ENCODE measurements at places on chromosomes 3 and 15. TPM values are rescaled to one million over a fixed set of nuclear protein-coding genes. Genes with fewer than 3 reads are reported as not detected.

DNA sequence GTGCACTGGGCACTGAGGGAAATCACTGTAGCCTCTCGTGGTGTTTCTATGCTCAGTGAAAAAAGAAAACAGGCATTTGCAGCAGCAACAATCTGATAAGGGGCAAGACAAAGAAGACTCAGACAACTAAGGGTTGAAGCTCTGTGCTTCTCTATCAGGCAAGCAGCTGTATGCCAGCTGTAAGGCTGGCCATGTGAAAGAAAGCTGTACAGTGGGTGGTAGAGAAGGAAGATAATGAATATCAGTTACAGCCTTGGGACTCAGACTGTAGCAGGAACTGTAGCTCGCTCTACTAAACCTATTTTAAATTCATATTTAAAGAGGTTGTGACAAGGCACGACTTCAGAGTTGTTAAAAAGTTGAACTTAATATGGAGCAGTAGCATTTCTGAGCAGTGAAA is 76.3 kb downstream of the VGLL3 start:
- no peaks in the 10 kb centered on the region for H3K4me1 ChIP-seq
- no peak overlapping the region for H3K27ac ChIP-seq
- H3K27me3 ChIP-seq = no peaks in the 10 kb centered on the region
- DNase-seq = no peak
- no peaks in the 10 kb centered on the region for H3K36me3 ChIP-seq

The EFHB gene
- not detected for polyA plus RNA-seq

GRCh38 chr3:15500107-15500724 is 21.3 kb downstream of the COLQ start:
- no peaks in the 10 kb centered on the region for H3K36me3 ChIP-seq
- no peak overlapping the region for H3K4me3 ChIP-seq
- H3K27me3 ChIP-seq = no peaks in the 10 kb centered on the region
- peaks cover 13% of the 10 kb centered on the region for H3K4me1 ChIP-seq
- DNase-seq = no peak

GRCh38 chr3:122281891-122282290 is 43.2 kb upstream of the CSTA start:
- DNase-seq = no peak
- no peaks in the 10 kb centered on the region for H3K36me3 ChIP-seq
- no peak overlapping the region for H3K4me3 ChIP-seq
- H3K27ac ChIP-seq = no peak overlapping the region
- H3K27me3 ChIP-seq = no peaks in the 10 kb centered on the region
- no peaks in the 10 kb centered on the region for H3K4me1 ChIP-seq

DNA sequence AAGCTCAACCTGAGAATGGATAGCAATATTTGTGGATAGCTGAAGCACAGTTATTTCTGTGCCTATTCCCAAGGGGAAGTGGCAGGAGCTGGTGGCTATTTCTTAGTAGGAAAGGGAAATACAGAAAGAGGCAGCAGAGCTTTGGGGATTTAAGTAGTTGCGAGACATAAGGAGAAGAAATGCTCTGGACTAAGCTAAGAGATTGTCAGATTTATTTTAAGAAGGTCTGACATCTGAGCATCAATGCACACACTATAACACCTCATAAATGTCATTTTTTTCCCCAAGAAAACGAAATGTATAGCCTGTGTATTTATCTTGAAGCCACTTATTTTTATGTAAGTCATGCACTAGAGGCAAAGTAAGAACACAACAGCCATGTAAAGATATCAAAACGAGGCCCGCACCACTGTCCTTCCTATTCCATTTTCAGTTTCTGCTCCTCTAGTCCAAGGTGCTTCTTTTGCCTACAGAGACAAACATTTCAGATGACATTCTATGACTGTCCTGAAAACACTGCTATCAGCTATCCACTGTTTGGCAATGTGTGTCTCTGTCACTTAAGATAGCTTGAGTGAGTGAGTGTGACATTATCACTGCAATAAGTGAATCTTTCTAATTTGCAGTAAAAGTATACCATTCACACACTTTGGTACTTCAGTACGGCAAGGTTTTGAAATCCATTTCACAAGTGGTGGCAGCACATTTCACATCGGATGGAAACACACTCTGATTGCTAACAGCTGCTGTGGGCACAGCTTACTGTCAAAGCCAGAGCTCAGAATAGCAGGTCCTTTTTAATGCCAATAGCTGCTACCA is 62.7 kb upstream of the ICE2 start:
- peak overlapping the region; percentile 58 for H3K27ac ChIP-seq
- H3K36me3 ChIP-seq = no peaks in the 10 kb centered on the region
- peaks cover 100% of the 10 kb centered on the region for H3K4me1 ChIP-seq
- H3K27me3 ChIP-seq = no peaks in the 10 kb centered on the region

- H3K27ac ChIP-seq = no peak overlapping the region
- H3K36me3 ChIP-seq = no peaks in the 10 kb centered on the region
- no peak overlapping the region for H3K4me3 ChIP-seq
- no peaks in the 10 kb centered on the region for H3K27me3 ChIP-seq
- no peaks in the 10 kb centered on the region for H3K4me1 ChIP-seq
Observed at GRCh38 chr3:35773417-35773816, 134.1 kb downstream of the ARPP21 start.

DNA sequence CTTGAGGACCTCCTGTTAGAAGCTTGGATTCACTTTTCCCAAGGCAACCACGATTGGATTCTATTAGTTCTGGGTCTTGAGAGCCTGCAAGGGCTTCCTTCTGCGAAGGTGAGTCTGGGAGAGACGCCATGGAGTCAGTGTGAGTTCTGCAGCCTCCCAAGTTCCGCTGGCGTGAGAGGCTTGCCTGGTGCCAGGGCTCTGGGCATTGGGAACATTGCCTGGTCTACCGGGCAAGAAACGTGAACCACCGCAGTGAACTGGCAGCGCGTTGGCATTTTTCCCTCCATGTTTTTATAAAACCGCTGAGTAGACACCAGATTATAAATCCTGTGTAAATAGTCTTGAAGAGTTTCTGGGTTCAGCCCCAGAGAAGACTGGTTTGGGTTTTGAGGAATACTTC is 160.9 kb downstream of the IGF1R start:
- no peaks in the 10 kb centered on the region for H3K27me3 ChIP-seq
- H3K4me1 ChIP-seq = no peaks in the 10 kb centered on the region
- no peak overlapping the region for H3K4me3 ChIP-seq
- H3K36me3 ChIP-seq = no peaks in the 10 kb centered on the region

GRCh38 chr15:64092864-64093626 is 593 bp downstream of the CIAO2A start:
- no peaks in the 10 kb centered on the region for H3K27me3 ChIP-seq
- peak; percentile 11 for DNase-seq
- peak overlapping the region; percentile 87 for H3K4me3 ChIP-seq

DNA sequence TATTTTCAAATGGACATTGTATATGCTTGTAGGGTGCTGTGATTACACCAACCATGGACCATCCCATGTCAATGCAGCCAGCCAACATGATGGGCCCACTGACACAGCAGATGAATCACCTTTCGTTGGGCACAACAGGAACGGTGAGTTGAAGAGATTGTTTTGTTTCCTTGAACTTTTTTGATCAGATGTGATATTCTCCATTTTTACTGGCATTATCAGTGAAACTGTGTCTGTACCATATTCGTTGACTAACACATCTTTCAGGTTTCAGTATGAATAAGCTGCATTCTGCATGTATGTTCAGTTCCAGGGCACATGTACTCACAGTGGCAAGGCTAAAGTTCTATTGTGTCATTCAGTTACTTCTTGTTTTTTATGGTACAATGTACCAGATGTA is 655.2 kb downstream of the RBMS3 start:
- no peaks in the 10 kb centered on the region for H3K36me3 ChIP-seq
- no peak overlapping the region for H3K27ac ChIP-seq
- no peak for DNase-seq
- no peaks in the 10 kb centered on the region for H3K4me1 ChIP-seq
- no peaks in the 10 kb centered on the region for H3K27me3 ChIP-seq

DNA sequence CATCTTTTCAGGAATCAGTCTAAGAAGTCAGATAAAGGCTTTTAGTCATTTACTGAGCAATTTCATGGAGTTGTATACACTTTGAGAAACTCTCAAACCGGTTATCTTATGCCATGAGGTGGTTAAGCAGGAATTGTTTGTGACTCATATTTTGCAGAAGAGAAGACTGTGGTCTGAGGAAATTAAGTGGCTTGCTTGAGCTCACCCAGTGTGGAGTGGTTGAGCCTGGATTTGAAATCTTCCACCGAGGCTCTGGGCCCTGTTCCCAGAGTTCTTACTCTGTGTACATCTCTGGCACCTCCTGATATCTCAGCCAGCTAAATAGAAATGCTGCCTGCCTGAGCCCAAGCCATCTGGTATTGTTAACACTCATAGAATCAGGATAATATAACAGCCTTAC is 37.8 kb upstream of the BCL6 start:
- H3K36me3 ChIP-seq = no peaks in the 10 kb centered on the region
- H3K4me3 ChIP-seq = no peak overlapping the region
- H3K4me1 ChIP-seq = peaks cover 5% of the 10 kb centered on the region
- no peaks in the 10 kb centered on the region for H3K27me3 ChIP-seq
- no peak overlapping the region for H3K27ac ChIP-seq
- no peak for DNase-seq

GRCh38 chr3:191388823-191389222 is 58.5 kb upstream of the UTS2B start:
- H3K27ac ChIP-seq = no peak overlapping the region
- no peak overlapping the region for H3K4me3 ChIP-seq
- DNase-seq = no peak
- no peaks in the 10 kb centered on the region for H3K4me1 ChIP-seq

DNA sequence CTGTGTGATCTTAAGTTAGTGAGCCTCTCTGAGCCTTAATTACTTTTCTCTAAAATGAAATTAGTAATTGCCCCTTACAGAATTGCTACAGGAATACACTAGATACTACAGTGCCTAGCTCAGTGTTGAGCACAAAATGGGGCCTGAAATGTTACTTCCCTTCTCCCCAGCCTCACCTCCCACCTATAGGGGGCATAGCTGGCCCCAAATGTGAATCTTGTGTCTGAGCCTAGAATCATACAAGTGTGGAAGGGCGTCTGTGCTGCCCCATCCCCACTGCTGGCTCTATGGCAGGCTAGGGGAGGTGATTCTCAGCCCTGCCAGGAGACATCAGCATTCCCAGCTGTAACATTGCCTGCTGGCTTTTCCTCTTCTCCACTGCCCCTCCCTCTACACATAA is 42.7 kb downstream of the IFT122 start:
- peaks cover 4% of the 10 kb centered on the region for H3K36me3 ChIP-seq
- no peak overlapping the region for H3K4me3 ChIP-seq
- peak overlapping the region; percentile 54 for H3K27ac ChIP-seq
- no peaks in the 10 kb centered on the region for H3K27me3 ChIP-seq

The MEIS2 gene
- polyA plus RNA-seq = not detected

- no peak for DNase-seq
- no peaks in the 10 kb centered on the region for H3K4me1 ChIP-seq
- H3K36me3 ChIP-seq = no peaks in the 10 kb centered on the region
- no peak overlapping the region for H3K4me3 ChIP-seq
- no peaks in the 10 kb centered on the region for H3K27me3 ChIP-seq
Observed at GRCh38 chr15:76962337-76963013, 30.9 kb downstream of the RCN2 start.

GRCh38 chr3:156948402-156949210 is 122.5 kb downstream of the LEKR1 start:
- no peak for DNase-seq
- H3K4me3 ChIP-seq = no peak overlapping the region
- H3K36me3 ChIP-seq = no peaks in the 10 kb centered on the region
- no peaks in the 10 kb centered on the region for H3K4me1 ChIP-seq
- H3K27ac ChIP-seq = no peak overlapping the region

DNA sequence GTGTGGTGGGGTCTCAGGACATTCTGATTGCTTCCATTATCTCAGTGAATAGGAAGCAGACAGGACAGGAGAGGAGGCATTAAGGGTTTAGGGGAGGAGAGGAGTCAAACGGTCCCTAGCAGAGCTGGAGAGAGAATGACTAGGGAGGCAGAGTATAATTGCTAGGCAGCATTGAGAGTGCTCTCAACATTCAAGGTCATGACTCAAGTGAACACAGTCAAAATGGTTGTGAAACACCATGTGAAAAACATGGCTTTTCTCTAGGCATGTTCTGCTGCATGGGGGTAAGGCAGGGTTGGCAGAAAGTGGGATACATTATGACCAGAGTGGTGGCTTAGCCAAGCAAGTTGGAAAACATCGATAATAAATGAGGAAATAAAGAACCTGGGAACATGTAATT is 19.5 kb upstream of the HRH1 start:
- DNase-seq = no peak
- H3K27me3 ChIP-seq = no peaks in the 10 kb centered on the region
- H3K36me3 ChIP-seq = no peaks in the 10 kb centered on the region
- H3K4me3 ChIP-seq = no peak overlapping the region
- no peaks in the 10 kb centered on the region for H3K4me1 ChIP-seq
- no peak overlapping the region for H3K27ac ChIP-seq

The NR1I2 gene
- 0.46 TPM for polyA plus RNA-seq

- H3K4me1 ChIP-seq = no peaks in the 10 kb centered on the region
- H3K36me3 ChIP-seq = no peaks in the 10 kb centered on the region
- H3K27me3 ChIP-seq = no peaks in the 10 kb centered on the region
Observed at GRCh38 chr3:175479800-175480199, 620.7 kb downstream of the NAALADL2 start.

The WNT7A gene
- 9.0 TPM for polyA plus RNA-seq

The CCDC54 gene
- 0.18 TPM for polyA plus RNA-seq
